Thoracic aorta endothelial cell (primary cell): ENCODE measurements at places on chromosomes 2 and 18. TPM values are rescaled to one million over a fixed set of nuclear protein-coding genes. Genes with fewer than 3 reads are reported as not detected.

Gene TSPYL6
- not detected in 2 replicates for total RNA-seq

Gene ARHGEF33
- 0.13 and 0.14 TPM in 2 replicates for total RNA-seq

Gene REEP1
- 0.29 and 0.80 TPM in 2 replicates for total RNA-seq

Gene CTAGE1
- total RNA-seq, result not detected in 2 replicates

Gene NPAS2
- total RNA-seq, result 34.9 and 35.6 TPM in 2 replicates

Gene XRCC5
- total RNA-seq, result 418 and 432 TPM in 2 replicates

Gene C2orf74
- 8.5 and 11.7 TPM in 2 replicates for total RNA-seq

Gene GPR35
- 0.13 and 0.14 TPM in 2 replicates for total RNA-seq

Gene TLX2
- not detected in 2 replicates for total RNA-seq

Gene FBXO41
- 0.66 and 1.7 TPM in 2 replicates for total RNA-seq

Gene KCNS3
- 0.53 and 3.0 TPM in 2 replicates for total RNA-seq

Gene NCKAP5
- 0.50 and 1.5 TPM in 2 replicates for total RNA-seq

Gene EVA1A
- total RNA-seq, result 50.0 and 53.2 TPM in 2 replicates

Gene VIL1
- total RNA-seq, result not detected in 2 replicates

Gene KIF5C
- under 0.01 and 0.14 TPM in 2 replicates for total RNA-seq
